Activated T-helper 17 cell treated with anti-CD3 and anti-CD28 coated beads, Interleukin-2, amount 50 U/mL, for 72 hours (primary cell): ENCODE measurements at places on chromosomes 16 and 17.
A peak's percentile ranks its signal among the peaks of the same experiment; 100 is the strongest.

DNA sequence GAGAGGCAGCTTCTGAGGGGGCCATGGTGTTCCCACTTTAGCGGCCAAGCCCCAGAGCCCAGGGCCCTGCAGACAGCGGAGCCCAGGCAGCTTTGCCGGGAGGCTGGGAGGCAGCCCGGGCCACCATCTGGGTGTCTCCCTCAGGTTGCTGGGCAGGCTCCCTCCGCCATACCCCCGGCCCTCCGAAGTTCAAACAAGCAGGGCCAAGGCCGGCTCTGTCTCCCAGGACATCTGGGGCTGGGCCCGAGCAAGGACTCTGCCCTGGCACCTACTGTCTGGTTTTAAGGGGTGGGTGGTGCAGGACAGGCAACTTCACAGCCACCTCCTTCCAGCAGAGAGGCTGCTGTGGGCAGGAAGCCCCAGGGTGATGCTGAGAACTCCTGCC, 2.6 kb downstream of the DUS1L start:
- no peak for ATAC-seq

- peak; percentile 80 for ATAC-seq
Measured at GRCh38 chr16:69930117-69930776, 20.9 kb upstream of the CLEC18A start.

GRCh38 chr16:31329671-31330552, 25.1 kb upstream of the ITGAX start:
- ATAC-seq: no peak

- no peak for ATAC-seq
Measured at GRCh38 chr17:12242345-12242954, 221.8 kb downstream of the MAP2K4 start.
